ENCODE measurements at places on chromosomes 2 and 18. TPM values are rescaled to one million over a fixed set of nuclear protein-coding genes. Genes with fewer than 3 reads are reported as not detected.

FAM228B gene
- polyA plus RNA-seq = 8.4 TPM

GKN1 gene
- polyA plus RNA-seq = 0.12 TPM

RAD51AP2 gene
- polyA plus RNA-seq = not detected

DNA sequence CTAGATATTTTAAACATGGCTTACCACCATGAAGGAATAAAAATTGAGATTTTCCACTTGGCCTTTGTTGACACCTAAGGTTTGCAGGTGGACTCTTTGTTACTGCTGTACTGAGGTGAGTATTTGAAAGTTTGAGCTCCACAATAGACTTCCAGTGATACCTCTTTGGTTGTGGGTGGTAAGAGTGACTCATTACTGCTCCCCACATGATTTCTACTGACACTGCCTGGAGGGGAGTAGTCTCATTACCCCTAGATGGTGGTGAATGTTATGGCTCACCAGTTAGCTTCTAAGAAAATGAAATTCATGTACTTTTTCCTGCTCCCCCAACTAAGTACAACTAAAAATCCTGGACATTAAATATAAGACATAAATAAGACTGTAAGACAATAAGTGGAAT, 1183.1 kb upstream of the TMEFF2 start:
- DNase-seq = no peak
- no peak overlapping the region for H3K4me3 ChIP-seq
- no peaks in the 10 kb centered on the region for H3K36me3 ChIP-seq
- no peak overlapping the region for H3K27ac ChIP-seq
- H3K27me3 ChIP-seq = no peaks in the 10 kb centered on the region

GRCh38 chr18:3329872-3330271, 67.9 kb downstream of the MYL12B start:
- no peaks in the 10 kb centered on the region for H3K4me1 ChIP-seq
- H3K27me3 ChIP-seq = no peaks in the 10 kb centered on the region
- DNase-seq = no peak
- no peak overlapping the region for H3K27ac ChIP-seq

DNA sequence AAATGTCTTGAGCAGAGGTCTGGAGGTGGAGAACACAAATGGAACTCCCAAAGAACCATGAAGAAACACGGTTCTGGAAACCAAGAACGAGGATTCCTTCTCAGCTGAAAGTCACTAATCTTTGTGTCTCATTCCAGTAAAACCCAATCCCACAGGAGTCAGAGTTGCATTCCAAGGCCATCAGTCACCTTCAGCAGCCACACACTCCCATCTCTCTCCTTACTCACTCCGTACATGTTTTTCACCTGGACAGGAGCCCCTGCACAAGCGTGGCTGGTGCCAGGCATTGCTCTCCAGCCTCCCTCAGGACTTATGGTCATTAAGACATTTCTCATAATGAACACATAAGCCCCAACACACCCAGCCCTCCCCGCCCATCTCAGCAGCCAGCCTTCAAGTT, 175.4 kb upstream of the SIX2 start:
- no peak overlapping the region for H3K27ac ChIP-seq
- peaks cover 2% of the 10 kb centered on the region for H3K27me3 ChIP-seq
- no peaks in the 10 kb centered on the region for H3K36me3 ChIP-seq

DNA sequence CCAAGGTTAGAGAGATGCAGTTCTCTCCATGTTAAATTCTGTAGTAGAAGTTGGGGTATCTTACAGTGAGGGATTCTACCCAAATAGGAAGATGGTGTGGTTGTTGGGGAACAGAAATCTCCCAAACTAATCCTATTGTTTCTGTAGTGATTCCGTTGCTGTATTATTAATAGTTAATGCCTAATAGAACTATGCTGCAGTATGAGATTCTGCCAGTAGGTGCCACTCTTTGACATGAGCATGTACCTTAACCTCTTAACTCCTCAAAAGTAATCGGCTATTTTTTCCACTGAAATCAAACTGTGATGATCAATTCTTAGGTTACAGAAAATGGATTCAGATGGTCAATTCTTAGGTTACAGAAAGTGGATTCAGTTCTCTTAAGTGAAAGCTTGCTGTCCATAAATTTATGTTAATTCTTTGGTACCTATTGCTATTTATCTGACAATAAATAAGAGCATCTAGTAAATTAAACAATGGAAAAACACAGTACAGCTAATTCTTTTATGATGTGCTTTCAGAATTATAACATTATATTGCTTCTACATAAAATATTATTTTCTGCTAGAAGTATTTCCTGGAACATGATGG, 97.9 kb upstream of the DLX2 start:
- H3K27ac ChIP-seq = no peak overlapping the region
- no peaks in the 10 kb centered on the region for H3K36me3 ChIP-seq
- H3K4me3 ChIP-seq = no peak overlapping the region

IFIH1 gene
- 19.2 TPM for polyA plus RNA-seq

GRCh38 chr2:121670181-121670580, 20.9 kb upstream of the CLASP1 start:
- no peaks in the 10 kb centered on the region for H3K4me1 ChIP-seq
- no peak overlapping the region for H3K4me3 ChIP-seq
- no peaks in the 10 kb centered on the region for H3K27me3 ChIP-seq
- no peaks in the 10 kb centered on the region for H3K36me3 ChIP-seq
- no peak for DNase-seq
- H3K27ac ChIP-seq = no peak overlapping the region

KATNAL2 gene
- not detected for polyA plus RNA-seq

GRCh38 chr2:173296235-173296634, 58.4 kb upstream of the CDCA7 start:
- no peaks in the 10 kb centered on the region for H3K4me1 ChIP-seq
- no peak overlapping the region for H3K27ac ChIP-seq
- no peaks in the 10 kb centered on the region for H3K36me3 ChIP-seq
- H3K4me3 ChIP-seq = no peak overlapping the region
- DNase-seq = no peak
- H3K27me3 ChIP-seq = no peaks in the 10 kb centered on the region

DNA sequence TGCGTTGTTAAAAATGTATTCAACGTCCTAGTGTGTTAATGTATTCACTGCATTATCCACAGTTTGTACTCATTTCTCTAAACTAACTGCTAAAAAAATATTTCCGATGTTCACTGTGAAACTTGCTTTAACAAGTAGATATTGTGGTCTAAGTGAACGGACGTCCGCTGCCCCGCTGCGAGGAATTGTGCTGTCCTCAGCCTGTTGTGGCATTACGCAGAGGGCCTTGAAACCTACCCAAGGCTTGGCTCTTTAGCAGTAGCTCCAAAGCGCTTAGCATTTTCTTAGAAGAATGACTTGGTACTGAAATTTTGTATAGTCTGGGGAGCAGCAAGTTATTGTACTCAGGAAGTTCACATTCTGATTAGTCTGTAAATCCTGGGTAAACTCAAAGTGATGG, 136.5 kb upstream of the SP5 start:
- no peak for DNase-seq
- H3K4me1 ChIP-seq = no peaks in the 10 kb centered on the region
- H3K4me3 ChIP-seq = no peak overlapping the region
- H3K27ac ChIP-seq = no peak overlapping the region
- no peaks in the 10 kb centered on the region for H3K27me3 ChIP-seq
- H3K36me3 ChIP-seq = no peaks in the 10 kb centered on the region

CNRIP1 gene
- 9.2 TPM for polyA plus RNA-seq

GRCh38 chr2:88615822-88616221, 11.4 kb downstream of the EIF2AK3 start:
- no peak for DNase-seq
- H3K27ac ChIP-seq = no peak overlapping the region
- H3K36me3 ChIP-seq = no peaks in the 10 kb centered on the region
- no peak overlapping the region for H3K4me3 ChIP-seq
- H3K4me1 ChIP-seq = peaks cover 6% of the 10 kb centered on the region

CCDC74A gene
- polyA plus RNA-seq = 1.6 TPM

- no peak overlapping the region for H3K4me3 ChIP-seq
- H3K36me3 ChIP-seq = peaks cover 39% of the 10 kb centered on the region
- H3K27ac ChIP-seq = no peak overlapping the region
- no peak for DNase-seq
- H3K27me3 ChIP-seq = no peaks in the 10 kb centered on the region
These were observed 40.7 kb downstream of the ONECUT2 start for GRCh38 chr18:57475903-57476302.

BUB1 gene
- polyA plus RNA-seq = 0.81 TPM

ALPG gene
- not detected for polyA plus RNA-seq

ALPP gene
- not detected for polyA plus RNA-seq

GPR17 gene
- polyA plus RNA-seq = 0.18 TPM

- no peaks in the 10 kb centered on the region for H3K36me3 ChIP-seq
- H3K4me3 ChIP-seq = no peak overlapping the region
- no peaks in the 10 kb centered on the region for H3K4me1 ChIP-seq
These were observed 782.3 kb downstream of the LRP1B start for GRCh38 chr2:141348481-141348880.

GRCh38 chr18:37516361-37516853, 49.2 kb downstream of the CELF4 start:
- H3K27me3 ChIP-seq = no peaks in the 10 kb centered on the region

DNA sequence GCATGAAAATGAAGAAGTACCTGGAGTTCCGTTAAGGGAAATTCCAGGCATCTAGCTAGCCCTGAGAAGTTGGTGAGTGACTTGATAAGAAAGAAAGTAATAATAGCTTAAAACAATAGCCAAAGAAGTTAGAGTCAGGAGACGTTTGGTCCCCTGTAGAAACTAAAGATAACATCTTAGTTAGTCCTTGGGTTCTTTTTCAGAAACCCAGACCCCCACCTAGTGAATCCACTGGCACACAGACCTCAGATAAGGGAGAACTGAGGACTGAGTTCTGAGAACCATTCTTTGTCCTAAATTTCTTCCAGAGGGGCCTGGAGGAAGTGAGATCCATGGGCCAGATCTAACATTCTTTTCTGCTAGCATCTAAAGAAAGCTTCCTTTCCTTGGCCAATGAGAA, 335.4 kb downstream of the SLC4A3 start:
- H3K4me3 ChIP-seq = no peak overlapping the region
- H3K36me3 ChIP-seq = no peaks in the 10 kb centered on the region
- no peak overlapping the region for H3K27ac ChIP-seq
- H3K4me1 ChIP-seq = no peaks in the 10 kb centered on the region
- no peaks in the 10 kb centered on the region for H3K27me3 ChIP-seq

AQP12B gene
- polyA plus RNA-seq = 1.3 TPM

DNA sequence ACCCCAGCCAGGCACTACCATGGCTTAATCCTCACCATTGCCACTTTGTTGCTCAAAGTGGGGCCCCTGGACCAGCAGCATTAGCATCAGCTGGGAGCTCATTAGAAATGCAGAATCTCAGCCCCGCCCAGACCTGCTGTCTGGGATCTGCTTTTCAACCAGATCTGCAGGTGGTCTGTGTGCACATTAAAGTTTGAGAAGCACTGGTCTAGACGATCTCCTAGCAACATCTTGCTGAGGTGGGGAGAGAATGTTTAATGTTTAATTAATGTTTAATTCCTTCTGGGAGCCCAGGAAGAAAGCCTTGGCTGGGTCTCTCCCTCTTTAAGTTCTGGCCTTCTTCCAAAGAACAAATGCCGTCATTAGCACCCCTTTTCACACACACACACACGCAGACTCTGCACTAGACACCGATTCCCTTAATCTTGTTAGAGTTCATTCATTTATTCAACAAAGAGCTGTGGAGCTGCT, 53.7 kb downstream of the EDAR start:
- DNase-seq = no peak
- H3K27ac ChIP-seq = no peak overlapping the region
- no peaks in the 10 kb centered on the region for H3K4me1 ChIP-seq

GRCh38 chr2:205556841-205557539, 125.3 kb upstream of the NRP2 start:
- no peaks in the 10 kb centered on the region for H3K27me3 ChIP-seq
- no peak for DNase-seq
- no peaks in the 10 kb centered on the region for H3K4me1 ChIP-seq
- H3K36me3 ChIP-seq = peaks cover 7% of the 10 kb centered on the region

DNA sequence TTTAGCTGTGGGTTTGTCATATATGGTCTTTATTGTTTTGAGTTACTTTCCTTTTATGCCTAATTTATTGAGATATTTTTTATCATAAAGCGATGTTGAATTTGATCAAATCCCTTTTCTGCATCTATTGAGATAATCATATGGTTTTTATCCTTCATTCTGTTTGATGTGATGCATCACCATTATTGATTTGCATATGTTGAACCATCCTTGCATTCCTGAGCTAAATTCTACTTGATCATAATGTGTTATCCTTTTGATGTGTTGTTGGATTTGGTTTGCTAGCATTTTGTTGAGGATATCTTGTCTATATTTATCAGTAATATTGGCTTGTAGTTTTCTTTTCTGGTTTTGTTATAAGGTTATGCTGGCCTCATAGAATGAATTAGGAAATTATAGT, 308.5 kb downstream of the ADCYAP1 start:
- no peaks in the 10 kb centered on the region for H3K4me1 ChIP-seq
- H3K36me3 ChIP-seq = no peaks in the 10 kb centered on the region
- H3K27ac ChIP-seq = no peak overlapping the region
- DNase-seq = no peak
- H3K4me3 ChIP-seq = no peak overlapping the region

GRCh38 chr2:110897966-110898365, 165.6 kb downstream of the ACOXL start:
- peaks cover 2% of the 10 kb centered on the region for H3K27me3 ChIP-seq
- no peak overlapping the region for H3K27ac ChIP-seq
- no peaks in the 10 kb centered on the region for H3K36me3 ChIP-seq
- no peak overlapping the region for H3K4me3 ChIP-seq
- no peak for DNase-seq

AQP12A gene
- polyA plus RNA-seq = 4.6 TPM

DNA sequence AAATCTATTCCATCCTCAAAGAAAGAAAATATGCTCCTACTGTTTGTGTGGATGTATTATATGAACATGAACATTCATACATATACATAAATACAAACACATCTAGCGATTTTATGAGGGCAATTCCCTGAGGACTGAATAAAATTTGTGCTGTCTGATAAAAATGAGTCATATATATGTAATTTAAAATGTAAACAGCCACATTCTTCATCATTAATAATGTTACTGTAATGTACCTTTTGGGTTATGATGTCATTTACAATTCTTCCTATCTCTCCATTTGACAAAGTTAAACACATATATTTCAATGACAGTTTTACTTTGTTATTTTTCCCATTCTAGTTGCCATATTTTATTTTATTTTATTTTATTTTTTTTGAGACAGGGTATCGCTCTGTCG, 91.3 kb upstream of the ZFP36L2 start:
- no peak overlapping the region for H3K27ac ChIP-seq
- peaks cover 6% of the 10 kb centered on the region for H3K4me1 ChIP-seq
- H3K36me3 ChIP-seq = no peaks in the 10 kb centered on the region
- no peak for DNase-seq

GRCh38 chr2:33197198-33197938, 250.6 kb downstream of the LTBP1 start:
- no peak overlapping the region for H3K27ac ChIP-seq
- DNase-seq = no peak
- no peaks in the 10 kb centered on the region for H3K36me3 ChIP-seq
- H3K4me3 ChIP-seq = no peak overlapping the region
- no peaks in the 10 kb centered on the region for H3K4me1 ChIP-seq
